ENCODE measurements at places on chromosomes 7 and 10. TPM values are rescaled to one million over a fixed set of nuclear protein-coding genes. Genes with fewer than 3 reads are reported as not detected.

ALOX5 gene
- 19.3 TPM for total RNA-seq

RAB11FIP2 gene
- total RNA-seq = 121 TPM

SPACDR gene
- not detected for total RNA-seq

AKR1D1 gene
- total RNA-seq = 65.2 TPM

ESYT2 gene
- 153 TPM for total RNA-seq
